GM12892 (cell line): ENCODE measurements at places on chromosomes 6 and 20.

DNA sequence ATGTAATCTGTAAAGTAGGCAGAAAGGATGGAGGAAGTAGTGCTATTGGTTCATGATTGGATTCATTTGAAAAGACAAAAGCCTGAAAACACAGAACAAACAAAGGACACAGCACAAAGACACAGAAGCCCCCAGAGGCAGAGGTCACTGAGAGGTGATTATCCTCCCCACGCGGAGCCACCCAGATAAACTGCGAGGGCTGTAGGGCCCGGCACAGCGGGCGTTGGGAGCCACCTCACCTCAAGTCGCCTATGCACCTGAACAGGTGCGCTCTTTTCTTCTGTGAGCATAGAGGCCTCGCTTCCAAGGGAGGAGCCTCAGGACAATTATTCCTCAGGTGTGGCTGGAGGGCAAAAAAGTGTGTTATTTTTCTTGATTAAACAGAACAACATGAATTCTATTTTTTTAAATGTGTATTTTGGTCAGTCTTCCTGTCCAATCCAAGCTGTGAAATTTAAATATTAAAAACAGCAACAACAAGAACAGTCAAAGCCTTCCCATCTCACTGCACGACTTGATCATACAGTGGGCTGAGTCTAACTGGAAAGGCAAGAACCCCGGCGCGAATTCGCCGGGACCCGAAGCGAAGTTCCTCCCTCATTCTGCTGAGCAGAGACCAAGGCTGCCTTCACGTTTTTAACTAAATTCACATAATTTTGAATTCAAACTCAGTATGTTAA lies 205.3 kb downstream of the THBS2 start:
- DNase-seq: no peak

GRCh38 chr6:34045771-34046170 lies 100.1 kb downstream of the GRM4 start:
- no peak for DNase-seq

GRCh38 chr6:105981002-105981887 lies 104.9 kb upstream of the PRDM1 start:
- DNase-seq: no peak

DNA sequence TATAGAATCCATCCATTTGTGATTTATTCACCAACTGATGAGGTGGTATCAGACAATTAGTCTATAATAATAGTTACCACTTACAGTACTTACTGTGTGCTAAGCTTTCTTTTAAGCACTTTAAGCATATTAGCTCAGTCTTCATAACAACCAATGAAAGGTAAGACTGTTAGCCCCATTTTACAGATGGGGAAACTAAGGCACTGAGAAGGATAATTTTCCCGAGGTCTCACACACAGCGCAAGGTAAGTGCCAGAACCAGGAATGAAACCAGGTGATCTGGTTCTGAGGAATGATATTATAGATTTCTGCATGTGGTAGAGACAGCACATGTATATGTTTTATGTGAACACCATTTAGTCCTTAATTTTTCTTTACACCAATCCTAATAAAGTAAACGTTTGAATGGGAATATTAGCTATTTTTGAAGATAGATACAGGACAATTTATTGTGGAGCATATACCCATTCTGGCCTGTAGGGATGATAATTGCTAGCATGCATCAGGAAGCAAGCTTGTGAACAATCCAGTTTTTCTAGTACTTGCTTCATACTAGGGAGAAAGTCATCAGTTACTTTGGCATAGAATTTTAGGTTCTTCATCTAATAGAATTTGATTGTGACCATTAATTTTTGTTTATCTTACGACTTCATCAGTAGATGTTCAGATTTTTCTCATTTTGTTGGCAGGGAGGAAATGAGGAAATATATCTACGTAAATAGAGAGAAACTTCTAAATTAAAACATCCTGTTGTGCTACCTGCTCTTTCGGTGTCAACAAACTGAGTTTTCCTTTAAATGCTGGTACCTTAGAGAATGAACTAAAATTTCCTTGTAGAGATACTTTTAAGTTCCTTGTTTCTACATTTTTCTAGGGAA lies 3.0 kb downstream of the YWHAB start:
- DNase-seq: no peak

GRCh38 chr20:13338999-13339411 lies 117.9 kb downstream of the ISM1 start:
- DNase-seq: no peak

DNA sequence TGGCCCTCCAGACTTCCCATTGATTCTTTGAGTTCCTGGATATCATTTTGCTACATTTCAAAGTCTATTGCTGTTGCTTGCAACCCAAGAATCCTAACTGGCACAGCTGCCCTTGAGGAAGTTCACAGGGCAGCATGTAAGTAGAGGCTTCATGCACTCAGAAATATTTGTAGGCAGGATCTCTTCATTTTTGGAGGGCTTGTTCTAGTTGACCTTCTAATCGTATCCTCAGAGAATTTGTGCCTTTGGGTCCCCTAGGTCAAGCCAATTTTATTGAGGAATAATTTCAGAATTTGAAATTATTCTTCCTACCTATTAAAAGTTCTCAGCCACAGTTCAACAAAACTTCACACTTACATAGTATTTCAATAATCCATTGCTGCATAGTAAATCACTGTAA lies 5.6 kb upstream of the NCOA3 start:
- no peak for DNase-seq

DNA sequence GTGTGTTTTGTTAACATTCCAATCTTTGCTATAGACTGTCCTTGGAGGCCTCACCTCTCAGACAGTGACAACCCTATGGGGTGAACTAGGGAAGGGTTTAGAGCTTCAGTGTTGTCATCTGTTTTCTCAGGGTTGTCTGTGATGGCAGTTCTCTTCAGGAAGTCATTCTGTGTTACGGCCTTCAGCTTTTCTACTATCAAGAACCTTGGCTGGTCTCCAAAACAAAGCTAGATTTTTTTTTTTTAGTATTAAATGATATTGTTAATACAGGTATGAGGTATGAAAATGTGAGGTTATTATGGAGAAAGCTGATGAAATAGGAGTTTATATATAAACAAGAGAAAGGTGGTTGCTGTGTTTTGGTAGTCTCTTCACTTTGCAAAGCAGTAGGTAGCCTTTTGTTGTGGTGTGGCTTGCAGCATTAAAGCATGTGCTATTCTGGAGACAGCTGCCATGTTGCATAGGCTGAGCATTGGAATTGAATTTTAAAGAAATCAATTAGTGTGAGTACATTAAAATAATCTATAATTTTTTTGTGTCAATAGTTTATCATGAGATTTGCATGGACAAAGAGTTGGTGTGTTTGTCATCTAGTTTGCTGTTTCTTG lies 162.6 kb downstream of the CARMIL1 start:
- no peak for DNase-seq

DNA sequence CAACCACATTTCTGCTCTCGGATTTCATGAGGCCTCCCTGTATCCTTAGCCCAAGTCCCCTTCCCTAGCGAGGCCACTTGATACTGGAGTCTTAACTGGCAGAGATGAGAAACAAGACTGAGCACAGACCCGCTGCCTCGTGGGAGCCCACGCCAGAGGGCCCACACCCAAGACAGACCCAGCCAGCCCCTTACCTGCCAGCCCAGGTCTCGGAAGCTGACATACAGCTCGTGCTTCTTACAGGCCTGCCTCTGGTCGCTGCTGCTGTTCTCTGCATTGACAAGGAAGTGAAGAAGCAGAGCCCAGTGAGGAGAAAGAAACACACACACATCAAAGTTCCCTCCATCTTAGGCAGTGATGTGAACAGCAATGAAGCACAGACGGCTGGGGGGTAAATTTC lies 91.7 kb downstream of the BMP7 start:
- DNase-seq: no peak

- DNase-seq: no peak
Observed at GRCh38 chr6:163392533-163392932, 22.0 kb upstream of the QKI start.

DNA sequence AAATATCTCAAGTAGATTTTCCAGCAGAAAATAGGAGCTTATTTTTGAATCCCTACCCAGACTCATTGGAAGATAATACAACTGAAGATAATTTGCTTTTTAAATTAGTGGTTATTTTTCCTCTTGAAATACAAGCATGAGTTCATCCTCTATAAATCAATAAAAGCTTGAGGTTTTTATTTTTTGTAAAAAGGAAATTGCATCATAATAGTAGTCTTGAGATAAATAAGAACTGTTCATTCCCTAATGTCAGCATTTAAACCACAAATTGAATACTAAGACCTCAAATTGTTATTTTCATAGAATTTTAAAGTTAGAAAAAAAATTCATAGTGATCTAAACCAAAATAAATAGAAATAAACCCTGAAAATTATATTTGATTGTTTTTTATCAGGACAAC lies 719.1 kb downstream of the CD109 start:
- no peak for DNase-seq

- no peak for DNase-seq
Observed at GRCh38 chr6:38762848-38763247, 47.7 kb downstream of the DNAH8 start.

GRCh38 chr20:50042370-50043313 lies 59.9 kb downstream of the SNAI1 start:
- no peak for DNase-seq

- no peak for DNase-seq
Observed at GRCh38 chr6:157838718-157839430, 15.8 kb downstream of the SNX9 start.

GRCh38 chr6:78861509-78861908 lies 5.8 kb upstream of the IRAK1BP1 start:
- DNase-seq: no peak

DNA sequence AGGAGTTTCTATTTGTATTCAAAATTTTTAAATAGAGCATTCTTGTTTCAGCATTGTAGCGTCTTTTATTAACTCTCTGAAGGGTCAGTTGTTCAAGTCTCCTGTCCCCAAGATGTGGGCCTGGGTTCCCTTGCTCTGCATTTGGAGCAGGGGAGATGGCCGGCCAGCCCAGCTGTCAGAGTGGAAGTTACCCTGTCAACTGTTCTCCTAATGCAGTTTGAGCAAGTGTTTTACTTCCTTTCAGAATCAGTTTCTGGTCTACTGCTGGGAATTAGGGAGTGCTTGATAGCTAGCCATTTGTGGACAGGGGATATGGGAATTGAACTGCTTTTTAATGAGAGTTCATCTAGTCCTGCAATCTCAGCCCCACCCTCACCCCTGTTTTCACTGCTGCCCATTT lies 116.6 kb downstream of the QKI start:
- DNase-seq: no peak

DNA sequence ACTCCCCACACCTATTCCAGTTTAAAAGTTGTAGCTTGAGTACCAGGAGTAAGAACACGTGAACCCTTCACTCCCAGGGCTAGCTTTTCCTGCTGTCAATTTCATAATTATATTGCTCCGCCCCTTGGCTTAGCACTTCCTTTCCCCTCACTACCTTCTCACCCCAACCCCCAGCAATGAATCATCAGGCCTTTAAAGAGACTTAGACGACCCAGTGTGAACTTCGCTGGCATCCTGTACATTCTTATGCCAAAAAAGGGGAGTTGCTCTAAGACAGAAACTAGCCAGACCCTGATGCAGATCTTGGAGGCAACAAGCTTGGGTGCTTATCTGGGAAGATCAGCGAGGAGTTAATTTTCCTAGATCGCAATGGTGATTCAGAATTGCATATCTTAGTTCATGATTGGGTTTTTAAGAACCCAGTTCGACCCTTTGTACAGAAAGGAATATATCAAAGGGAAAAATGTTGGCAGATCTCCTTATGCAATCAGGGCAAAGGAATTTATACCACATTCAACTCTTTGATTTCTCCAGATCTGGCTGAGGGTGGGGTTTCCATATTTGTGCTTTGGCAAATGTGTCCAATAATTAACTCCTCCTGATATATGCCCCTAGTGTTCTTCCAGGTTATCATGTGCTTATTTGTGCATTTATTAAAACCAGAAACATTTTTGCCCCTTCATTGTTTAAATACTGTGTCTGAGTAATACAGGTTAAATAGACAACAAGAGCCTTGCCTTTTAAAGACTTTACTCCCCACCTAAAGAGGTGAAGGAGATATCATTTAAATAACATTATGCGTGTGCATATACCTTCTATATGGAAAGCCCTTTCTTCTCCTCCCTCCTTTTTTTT lies 8.1 kb upstream of the ATXN1 start:
- no peak for DNase-seq

GRCh38 chr6:37038292-37039198 lies 33.1 kb downstream of the FGD2 start:
- DNase-seq: no peak

DNA sequence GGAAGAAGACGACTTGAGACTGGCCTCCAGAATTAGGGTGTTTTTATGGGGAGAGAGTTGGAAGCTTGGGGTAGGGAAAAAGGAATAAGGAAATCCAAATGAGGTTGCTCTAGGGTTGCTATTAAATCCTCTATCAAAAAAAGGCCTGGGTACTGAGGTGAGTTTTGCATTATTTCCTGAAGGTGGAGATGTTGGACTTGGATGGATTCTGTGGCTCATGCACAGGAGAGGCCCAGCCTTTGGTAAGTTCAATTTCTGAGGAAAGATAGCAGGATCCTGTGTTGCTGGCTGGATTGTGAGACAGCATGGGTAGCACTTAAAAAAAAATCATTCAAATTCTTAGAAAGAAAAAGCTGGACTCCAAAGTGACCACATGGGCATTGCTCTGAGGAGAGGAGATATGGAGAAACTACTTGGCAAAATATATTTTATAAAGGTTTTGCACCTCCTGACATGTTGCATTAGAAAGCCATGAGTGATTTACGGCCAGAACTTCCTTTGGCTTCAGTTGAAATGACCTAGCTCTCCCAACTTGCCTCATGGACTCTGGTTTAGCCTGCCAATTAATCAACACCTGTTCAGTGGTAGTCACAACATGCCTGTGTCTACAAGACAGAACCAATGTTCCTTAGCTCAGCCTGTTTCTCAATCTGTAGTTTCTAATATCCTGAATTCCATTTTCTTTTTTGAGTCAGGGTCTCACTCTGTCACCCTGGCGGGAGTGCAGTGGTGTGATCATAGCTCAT lies 152.1 kb upstream of the RALGAPA2 start:
- DNase-seq: no peak

DNA sequence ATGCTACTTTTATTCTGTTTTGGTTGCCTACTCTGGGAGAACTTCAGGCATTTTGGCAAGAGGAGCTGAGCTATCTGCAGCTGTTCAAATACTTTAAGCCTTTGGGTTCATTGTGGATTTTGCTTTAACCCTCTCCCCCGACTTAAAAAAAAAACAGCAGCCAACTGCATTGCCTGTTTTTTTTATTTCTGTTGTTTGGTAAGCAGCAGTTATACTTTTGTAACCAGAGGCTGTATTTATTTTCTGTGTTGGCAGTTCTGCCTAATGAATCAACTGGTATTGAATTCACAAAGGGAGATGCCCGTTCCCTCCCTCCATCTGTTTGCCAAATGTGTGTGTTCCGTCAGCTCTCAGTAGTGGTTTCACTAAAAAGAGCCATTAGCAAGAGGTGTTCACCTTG lies 484.0 kb downstream of the UTRN start:
- no peak for DNase-seq

GRCh38 chr6:4778086-4778485 lies 1.9 kb downstream of the CDYL start:
- DNase-seq: no peak

GRCh38 chr6:136337121-136337520 lies 47.5 kb upstream of the BCLAF1 start:
- DNase-seq: no peak

- no peak for DNase-seq
Observed at GRCh38 chr20:46347841-46348803, 39.8 kb upstream of the CDH22 start.

- DNase-seq: no peak
Observed at GRCh38 chr6:84902354-84902928, 138.0 kb upstream of the TBX18 start.
